Suppressor macrophage treated with lipopolysaccharide for 1 hour (primary cell): ENCODE measurements at places on chromosomes 6 and 20.

- no peak for DNase-seq
These were observed 312.8 kb upstream of the PTCHD4 start for GRCh38 chr6:48423640-48424365.

DNA sequence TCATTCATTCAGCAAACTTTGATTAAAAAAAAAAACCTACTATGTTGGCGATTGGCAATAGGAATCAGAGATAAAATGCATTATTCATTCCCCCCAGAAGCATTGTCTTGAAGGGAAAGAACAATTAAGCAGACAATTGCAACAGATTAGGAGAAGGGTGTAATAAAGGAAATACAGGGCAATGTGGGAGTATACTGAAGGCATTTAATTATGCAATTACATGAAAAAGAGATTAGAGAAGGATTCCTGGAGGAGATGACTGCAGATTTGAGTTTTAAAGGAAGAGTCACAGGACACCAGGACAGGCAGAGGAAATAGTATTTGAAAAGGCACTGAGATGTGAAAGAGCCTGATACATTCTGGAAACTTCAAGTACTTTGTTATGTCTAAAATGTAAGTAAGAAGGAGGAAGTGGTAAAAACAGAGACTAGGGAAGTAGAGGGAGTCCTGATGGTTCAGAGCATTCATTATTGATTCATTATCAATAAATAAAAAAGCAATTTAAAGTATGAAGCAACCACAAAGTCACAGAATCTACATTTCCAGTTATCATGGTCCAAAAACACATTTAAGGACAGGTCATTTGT, 43.7 kb downstream of the THEMIS start:
- DNase-seq = no peak

- no peak for DNase-seq
These were observed 679.7 kb upstream of the ID4 start for GRCh38 chr6:19157486-19157885.

DNA sequence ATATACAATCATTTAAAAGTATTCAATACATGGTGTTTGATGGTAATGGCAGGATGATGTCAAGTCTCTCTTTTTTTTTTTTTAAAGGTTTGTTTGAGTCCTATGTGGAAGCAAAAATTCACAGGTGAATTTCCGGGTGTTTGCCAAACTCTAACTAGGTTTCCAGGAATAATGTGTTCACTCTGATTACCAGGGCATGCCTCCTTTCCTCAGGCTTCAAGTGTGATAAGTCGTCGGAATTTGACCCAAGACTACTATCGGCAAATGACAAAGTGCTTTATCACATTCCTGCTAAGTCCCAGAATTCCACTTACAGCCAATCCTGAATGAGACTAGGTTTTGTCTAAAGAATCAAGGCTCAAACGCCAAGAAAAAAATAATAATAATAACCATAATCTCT, 7.3 kb downstream of the OARD1 start:
- DNase-seq = no peak

DNA sequence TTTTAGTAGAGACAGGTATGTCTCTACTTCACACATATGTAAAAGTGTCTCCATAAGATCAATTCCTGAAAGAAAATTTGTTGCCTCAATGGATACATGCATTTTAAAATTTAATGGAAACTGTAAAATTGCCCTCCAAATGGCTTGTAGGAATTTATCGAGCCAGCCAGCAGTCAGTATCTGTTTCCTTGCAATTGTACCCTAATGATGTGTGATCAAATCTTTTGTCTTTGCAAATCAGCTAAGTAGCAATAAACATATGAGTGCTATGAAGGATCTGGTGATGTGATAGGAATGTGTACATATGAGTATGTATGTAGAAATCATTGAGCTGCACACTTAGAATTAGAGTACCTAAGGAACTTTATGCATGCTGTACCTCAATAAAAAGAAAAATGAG, 253.0 kb downstream of the MAFB start:
- no peak for DNase-seq

DNA sequence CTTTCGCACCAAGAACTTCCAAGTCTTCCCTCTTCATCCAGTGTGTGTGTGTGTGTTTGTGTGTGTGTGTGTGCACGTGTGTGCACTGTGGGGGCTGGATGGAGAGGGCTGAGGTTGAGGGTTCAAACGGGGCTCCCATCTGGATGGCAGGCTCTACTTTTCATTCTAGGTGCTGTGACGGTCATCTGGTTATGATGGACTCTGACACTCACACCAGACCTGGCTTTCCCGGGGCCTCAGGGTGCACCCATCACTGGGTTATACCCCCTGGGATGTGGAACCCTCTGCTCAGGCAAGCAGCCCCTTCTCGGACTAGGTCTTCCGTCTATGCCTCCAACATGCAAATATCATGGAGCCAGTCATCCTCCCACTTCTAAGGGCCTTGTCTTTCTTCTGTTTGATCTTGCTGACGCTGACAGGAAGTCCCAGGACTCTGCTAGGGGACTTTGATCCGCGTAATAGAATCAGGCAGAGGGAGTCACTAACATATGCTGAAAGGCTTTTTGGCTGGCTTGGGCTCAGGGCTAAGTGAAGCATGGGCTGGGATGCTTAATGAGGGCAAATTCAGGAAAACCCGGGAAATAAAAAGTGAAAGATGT, 313.6 kb downstream of the CDC5L start:
- no peak for DNase-seq

- DNase-seq = no peak
These were observed 94.6 kb downstream of the TFAP2A start for GRCh38 chr6:10320291-10320690.

DNA sequence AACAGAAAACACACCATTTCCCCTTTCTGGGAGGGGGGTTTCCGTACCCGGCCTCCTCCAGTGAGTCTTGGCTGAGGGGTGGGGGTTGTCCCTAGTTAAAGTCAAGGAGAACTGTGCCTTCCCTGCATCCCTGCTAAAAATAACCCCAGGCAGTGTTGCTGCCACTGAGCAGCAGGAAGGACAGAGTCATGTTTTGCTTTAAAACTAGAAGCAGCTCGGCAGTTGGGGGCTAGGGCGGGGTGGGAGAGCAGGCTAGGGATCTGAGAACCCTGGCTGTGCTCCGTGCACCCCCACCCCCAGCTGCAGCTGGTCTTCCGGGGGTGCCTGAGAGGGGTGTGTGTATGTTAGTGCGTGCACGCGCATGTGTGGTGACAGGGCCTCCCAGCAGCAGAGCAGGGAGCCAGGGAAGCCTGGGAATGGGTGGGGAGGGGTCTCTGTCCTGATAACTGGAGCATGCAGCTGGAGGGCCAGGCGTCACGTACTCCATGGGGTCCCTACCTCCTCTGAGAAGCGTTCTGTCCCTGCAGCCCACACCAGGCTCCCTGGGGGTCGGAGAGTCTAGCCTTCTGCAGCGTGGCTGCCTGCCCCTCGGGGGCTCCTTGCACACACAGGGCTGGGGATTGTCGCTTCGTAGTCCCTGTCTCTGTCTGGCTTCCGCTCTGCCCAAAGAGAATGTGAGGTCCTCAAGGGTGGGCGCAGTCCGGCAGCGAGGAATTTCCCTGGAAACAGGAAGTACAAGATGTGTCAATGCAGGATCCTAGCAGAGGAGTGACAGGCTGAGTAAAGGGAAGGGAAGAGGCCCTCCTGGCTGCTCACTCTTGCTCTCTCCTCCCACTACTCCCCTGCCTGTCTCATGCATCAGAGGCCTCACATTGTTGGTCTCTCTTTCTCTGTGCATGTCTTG, 16.8 kb upstream of the ARMC12 start:
- DNase-seq = peak; percentile 95

GRCh38 chr6:3573670-3574069, 116.8 kb upstream of the SLC22A23 start:
- no peak for DNase-seq

- DNase-seq = peak; percentile 77
These were observed 39.9 kb downstream of the RPRD1B start for GRCh38 chr20:38073307-38074071.

DNA sequence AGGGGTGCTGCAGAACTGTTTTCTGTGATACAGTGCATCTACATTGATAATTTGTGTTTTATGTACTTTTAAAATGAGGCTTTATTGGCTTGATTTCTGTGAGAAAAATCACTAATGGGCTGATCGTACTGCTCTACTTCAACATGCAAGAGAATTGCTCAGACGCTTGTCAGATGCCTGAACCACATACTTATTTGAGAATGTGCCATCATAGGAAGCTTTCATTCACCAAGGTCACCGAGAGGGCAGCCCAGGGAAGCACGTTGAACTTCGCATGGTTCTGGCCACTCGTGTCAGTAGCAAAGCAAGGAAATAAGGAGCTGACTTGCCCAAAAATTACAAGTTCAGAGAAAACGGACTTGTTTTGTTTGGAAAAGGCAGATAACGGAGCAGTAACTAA, 168.5 kb upstream of the AKAP12 start:
- no peak for DNase-seq

DNA sequence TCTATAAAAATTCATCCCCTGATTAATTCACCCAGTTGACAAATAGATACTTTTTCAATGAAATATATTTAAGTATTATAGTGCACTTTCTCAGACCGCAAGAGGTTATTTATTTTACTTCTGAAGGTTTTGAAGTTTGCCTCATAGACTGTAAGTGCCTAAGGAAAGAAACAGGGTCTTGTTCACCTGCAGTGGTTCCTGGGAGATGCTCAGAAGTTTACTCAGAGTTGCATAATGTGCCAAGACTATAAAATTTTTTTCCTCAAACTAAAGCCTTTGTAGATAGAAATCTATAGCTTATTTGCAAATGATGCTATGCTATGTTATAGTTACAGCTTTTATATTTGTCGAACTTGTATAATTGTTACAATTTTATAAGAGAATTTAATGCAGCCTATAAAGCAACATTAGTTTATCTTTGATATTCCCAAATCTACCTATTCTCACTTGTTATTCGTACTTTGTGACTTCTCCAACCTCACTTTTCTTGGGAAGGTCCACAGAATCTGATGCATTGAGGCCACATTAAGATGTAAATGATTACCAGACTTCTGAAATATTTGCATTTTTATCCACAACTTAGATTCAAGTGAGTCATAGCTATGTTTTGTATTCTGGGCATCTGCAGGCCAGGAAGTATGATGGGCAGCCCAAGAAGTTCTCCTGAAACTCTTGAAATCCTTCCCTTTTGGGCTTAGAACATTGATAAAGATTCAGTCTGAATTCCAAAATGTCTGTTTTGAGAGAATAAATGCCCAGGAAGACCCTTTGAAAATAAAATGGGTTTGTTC, 35.7 kb downstream of the KCNQ5 start:
- DNase-seq = no peak

- DNase-seq = peak; percentile 50
These were observed 58.6 kb upstream of the ZNF217 start for GRCh38 chr20:53652090-53652858.

GRCh38 chr20:44069203-44070011, 117.6 kb downstream of the JPH2 start:
- peak; percentile 30 for DNase-seq

DNA sequence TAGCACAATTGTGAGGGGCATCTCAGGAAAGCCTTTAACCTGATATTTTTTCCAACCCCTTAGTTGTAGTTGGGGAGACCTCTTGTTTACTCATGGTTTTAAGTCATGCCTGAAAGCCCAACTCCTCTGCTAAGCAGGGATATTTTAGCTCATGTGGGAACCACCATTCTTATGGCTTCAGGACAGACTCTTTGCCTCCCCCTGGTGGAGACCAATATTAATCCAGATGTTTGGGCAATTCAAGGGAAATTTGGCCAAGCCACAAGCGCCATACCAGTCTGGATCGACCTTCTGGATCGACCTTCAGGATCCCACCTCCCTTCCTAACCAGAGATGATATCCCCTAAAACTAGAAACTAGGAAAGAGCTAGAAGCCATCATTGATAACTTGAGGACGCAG, 211.2 kb downstream of the C6orf118 start:
- no peak for DNase-seq

DNA sequence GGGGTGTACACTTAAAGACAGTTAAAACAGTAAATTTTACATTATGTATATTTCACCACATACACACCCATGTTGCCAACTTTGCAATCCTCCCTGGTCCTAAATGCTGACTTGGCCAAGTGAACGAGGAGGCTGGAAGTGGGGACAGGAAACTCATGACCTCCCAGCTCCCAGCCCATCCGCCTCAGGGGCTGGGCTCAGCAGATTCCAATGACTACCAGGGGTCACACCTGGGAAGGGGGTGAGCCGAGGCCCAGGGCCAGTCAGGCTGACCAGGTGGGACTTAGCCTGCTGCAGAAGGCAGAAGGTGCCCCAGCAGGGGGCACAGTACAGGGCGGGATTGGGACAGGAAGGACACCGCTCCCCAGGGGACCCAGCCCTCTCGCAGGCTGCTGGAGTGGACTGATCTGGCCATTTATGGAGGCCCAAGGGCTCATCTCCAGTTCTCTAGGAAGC, 2.4 kb downstream of the SIGLEC1 start:
- DNase-seq = no peak

DNA sequence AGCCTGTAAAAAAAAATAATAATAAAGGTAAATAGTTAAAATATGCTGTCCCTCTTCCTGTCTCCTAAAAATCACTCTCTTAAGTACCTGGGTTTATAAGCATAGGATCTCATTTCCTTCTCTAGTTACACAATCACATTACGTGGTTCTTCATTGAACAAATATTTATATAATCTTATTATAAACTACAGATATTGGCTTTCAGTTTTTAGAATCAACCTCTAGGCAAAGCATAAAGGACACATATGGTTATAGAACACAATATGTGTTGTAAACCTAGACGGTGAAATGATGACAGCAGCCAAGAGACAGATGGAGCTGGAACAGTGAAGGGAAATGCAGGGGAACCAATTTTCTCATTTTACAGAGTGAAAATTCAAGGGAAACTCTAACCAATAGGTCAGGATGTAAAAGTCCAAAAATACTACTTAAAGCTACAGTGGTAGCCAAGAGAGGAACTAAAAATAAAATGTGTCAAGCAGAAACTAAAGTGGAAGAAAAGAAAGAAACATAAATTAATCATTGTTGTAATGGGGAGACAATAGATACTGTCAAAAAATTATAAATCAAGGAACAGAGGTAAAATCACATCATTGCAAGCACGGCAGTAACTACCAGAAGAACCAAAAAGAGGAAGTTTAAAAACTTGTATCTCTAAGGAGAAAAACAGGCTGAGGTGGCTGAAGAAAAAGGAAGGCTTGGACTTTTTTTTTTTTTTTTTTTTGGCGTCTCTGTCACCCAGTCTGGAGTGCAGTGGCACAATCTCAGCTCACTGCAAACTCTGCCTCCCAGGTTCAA, 82.8 kb upstream of the CDYL start:
- peak; percentile 41 for DNase-seq

GRCh38 chr6:38080889-38081288, 261.4 kb downstream of the ZFAND3 start:
- no peak for DNase-seq
